CD4-positive, alpha-beta T cell treated with Interleukin-15 for 4 hours (primary cell): ENCODE measurements at places on chromosomes 2 and 18.

DNA sequence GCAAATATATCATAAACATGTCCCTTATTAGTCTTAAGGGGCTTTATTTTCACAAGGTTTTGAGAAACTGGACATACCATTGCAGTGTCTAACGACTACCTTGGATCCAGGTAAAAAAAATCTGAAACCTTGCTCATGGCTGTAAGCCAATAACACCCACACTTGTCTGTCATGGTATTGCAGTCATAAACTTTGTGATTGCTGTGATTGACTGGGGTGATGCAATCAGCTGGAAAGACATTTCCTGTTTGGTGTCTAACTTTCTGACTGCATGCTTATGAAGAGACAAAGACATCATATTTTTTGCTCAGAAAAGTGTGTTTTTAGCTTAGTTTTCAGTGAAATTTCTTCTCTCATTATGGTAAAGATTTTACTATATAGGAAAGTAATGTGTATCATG lies 635.0 kb downstream of the TSN start:
- no peak for DNase-seq

DNA sequence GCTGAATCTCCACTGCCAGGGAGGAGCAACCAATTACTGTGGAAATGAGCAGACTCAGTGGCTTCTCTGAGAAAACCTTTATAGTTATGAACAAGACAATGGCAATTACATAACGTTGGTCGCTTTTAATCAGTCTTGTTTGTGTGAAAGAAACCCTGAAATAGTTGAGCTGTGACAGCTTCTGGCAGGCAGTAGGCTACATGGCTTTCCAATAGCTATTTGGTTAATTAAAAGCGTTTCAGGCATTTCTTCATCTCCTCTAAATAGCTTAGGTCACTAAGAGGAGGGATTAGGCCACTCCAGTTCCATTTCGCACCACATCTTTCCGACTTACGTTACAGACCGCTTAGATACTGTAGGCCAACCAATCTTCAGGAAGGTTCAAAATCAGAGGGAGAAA lies 794.4 kb upstream of the ID2 start:
- DNase-seq: no peak

GRCh38 chr18:6994771-6995430 lies 122.7 kb downstream of the LAMA1 start:
- no peak for DNase-seq

- no peak for DNase-seq
These were observed 1092.3 kb upstream of the NXPH2 start for GRCh38 chr2:139872503-139872902.

DNA sequence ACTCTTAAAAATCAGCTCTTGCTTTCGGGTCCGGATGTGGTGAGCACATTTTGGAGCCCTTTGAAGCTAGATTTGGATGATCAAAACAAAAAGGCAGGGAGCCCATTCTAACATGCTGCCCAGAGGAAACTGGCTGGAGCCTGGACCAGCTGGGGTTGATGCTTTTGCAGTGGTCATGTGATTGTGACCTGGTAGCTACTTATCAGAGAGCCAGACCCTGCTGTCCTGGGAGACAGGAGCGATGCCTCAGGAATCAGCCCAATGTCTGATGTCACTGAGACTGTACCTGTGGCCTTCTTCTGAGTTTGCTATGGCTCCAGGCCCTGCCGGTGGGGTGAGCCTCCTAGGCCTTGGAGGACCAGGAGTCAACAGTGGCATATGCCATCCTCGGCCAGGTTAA lies 18.7 kb upstream of the SCLY start:
- DNase-seq: no peak
